ENCODE measurements at places on chromosomes 13 and 19.

- no peak for DNase-seq
These were observed 64.1 kb downstream of the ZNF429 start for GRCh38 chr19:21569494-21569865.

- no peak for DNase-seq
These were observed 115.4 kb downstream of the ABCC4 start for GRCh38 chr13:95185851-95186250.

- no peak for DNase-seq
These were observed 36.8 kb downstream of the VSTM2B start for GRCh38 chr19:29562299-29563297.

GRCh38 chr19:40704491-40705361, 12.0 kb downstream of the COQ8B start:
- no peak for DNase-seq

DNA sequence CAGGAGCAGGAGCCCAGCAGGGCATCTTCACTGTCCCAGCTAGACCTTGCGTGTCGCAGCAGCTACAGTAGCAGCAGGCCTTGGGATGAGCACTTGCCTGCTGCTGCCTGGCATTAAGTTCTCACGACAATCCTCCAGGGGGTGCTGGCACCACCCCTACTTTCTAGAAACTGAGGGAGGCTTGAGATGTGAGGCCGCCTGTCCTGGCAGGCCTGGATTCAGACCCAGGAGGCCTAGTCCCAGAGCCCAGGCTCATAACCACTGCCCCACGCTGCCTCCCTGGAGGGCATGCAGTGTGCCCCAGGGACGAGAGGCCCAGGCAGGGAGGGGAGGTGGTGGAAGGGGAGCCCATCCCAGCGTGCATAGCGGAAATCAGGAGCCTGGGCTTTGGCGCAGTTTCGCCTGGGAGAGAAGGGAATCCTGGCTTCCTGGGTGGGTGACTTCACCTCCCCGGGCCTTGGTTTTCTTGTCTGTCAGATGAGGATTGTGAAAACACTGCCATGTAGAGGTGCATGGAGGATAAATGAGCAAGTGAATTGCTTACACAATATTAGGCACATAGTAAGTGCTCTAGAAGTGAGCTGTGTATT, 26.1 kb downstream of the PPP5C start:
- no peak for DNase-seq

- DNase-seq, result no peak
These were observed 3.2 kb upstream of the PTPRS start for GRCh38 chr19:5343848-5344247.

DNA sequence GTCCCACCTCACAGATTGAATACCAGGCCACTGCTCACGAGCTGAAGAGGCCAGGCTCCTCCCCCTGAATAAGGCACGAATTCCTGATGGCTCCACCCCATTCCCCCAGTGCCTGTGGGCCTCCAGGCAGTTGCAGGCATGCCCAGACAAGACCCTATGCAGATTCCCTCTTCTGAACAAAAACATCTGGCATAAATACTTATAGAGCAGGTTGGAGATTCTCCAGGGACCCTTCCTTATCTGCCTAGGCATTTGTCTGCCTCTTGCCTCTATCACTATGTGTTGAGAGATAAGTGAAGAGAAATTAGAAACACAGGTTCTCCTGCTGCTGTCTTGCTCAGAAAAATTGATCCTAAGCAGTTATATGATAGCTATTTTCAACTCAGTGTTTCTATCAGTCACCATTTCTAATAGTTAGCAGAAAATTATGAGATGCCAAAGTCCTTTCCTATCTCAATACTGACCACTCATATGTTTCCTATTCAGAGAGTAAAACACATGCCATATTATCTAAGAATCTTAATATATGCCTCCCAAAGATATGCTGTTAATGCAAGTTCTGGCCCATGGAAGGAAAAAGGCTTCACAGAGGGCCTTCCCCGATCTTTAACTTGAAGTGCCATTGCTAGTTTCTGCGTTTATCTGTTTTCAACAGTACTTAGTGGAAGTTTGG, 364.0 kb downstream of the KCTD12 start:
- no peak for DNase-seq

All from T1000 (cell line).